ENCODE measurements at places on chromosomes 3 and 15.
A peak's percentile ranks its signal among the peaks of the same experiment; 100 is the strongest.

DNA sequence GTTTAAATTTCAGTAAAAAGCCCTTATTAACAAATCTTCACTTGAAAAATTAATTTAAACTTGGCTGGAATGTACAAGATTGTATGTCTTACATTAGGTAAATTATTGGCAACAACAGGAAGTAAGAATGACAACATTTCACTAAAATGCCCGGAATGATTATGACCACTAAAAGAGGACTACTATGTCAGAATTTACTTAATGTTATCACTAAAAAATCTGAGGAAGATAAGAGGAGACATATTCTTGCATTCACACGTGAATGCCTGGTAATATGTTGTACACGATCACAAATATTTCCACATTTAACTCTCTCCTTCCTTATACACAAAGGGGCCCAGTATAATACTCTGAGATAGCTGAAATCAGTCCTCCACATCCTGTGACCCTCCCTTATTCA, 29.7 kb downstream of the VGLL3 start:
- no peaks in the 10 kb centered on the region for H3K36me3 ChIP-seq
- no peaks in the 10 kb centered on the region for H3K4me1 ChIP-seq
- H3K4me3 ChIP-seq: no peak overlapping the region
- H3K27ac ChIP-seq: no peak overlapping the region
- H3K27me3 ChIP-seq: no peaks in the 10 kb centered on the region

DNA sequence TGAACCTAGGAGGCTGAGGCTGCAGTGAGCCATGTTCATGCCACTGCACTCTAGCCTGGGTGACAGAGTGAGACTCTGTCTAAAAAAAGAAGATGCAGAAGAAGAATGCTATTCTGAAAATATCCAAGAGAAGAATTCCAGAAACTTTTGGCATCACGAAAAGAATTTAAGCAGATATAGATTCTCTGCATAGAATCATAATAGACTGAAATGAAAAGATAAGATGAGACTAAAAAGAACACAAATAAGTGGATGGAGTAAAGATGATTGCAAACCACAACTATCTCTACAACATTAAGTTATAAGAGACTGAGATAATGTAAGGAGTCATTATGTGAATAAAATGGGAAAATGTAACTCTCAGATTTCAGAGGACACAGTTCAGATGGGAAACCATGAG, 140.7 kb upstream of the TMC3 start:
- DNase-seq: no peak
- no peaks in the 10 kb centered on the region for H3K36me3 ChIP-seq
- H3K27ac ChIP-seq: no peak overlapping the region

DNA sequence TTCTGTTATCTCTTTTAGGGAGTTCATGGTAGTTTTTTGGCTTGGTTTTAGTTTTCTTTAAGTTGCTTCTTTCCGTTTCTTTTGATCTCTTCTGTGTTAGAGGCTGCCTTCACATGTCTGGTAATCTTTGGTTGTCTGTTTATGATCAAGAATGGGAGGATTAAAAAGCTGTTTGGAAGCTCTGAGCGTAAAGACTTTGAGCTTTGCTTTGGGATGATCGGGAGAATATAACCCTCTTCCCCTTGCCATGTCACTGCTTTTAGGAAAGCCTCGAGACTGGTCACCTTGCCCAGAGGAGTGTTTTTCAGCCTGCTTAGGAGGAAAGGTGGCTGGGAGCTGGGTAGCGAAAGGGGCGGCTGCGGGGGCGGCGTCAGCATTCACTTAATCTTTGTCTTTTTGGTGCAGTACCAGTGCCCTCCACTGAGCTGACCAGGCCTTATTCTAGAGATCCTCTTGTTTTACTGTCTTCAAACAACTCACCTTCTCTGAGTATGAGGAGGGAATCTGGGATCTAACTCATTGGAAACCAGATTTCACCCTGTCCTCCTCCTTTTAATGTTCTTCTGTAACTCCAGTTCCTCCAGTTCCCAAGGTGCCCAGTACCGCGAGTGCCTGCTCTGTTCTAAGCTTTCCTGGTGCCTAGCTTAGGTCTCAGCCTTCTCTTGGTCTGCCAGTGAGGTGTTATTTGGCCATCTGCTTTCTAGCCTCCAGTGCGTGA, 15.5 kb downstream of the TATDN2 start:
- H3K27me3 ChIP-seq: no peaks in the 10 kb centered on the region
- DNase-seq: peak; percentile 44
- peaks cover 12% of the 10 kb centered on the region for H3K4me1 ChIP-seq
- H3K27ac ChIP-seq: peak overlapping the region; percentile 69
- H3K36me3 ChIP-seq: peaks cover 19% of the 10 kb centered on the region

DNA sequence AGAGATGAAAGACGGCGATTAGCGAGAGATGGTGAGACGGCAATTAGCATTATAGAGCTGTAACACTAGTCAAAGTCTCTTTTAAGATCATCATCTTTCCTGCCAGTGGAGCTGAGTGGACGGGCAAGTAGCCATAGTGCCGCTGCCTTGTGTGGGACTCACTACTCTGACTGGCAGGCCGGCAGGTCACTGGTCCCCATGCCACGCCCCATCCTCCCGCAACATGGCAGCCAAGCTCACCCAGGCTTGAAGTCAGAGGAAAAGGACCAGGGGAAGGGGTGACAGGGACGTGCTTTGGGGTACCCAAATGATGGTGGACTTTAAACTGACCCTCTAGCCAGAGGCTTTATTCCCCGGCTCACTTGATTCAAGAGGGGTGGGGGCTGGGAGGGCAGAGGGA, 44.6 kb upstream of the COL6A5 start:
- H3K27me3 ChIP-seq: no peaks in the 10 kb centered on the region
- no peak for DNase-seq
- no peak overlapping the region for H3K27ac ChIP-seq
- H3K36me3 ChIP-seq: no peaks in the 10 kb centered on the region
- H3K4me1 ChIP-seq: no peaks in the 10 kb centered on the region

GRCh38 chr15:41417418-41418195, 712 bp downstream of the RTF1 start:
- no peaks in the 10 kb centered on the region for H3K36me3 ChIP-seq
- H3K4me3 ChIP-seq: peak overlapping the region; percentile 78
- no peaks in the 10 kb centered on the region for H3K27me3 ChIP-seq

- no peak for DNase-seq
- peak overlapping the region; percentile 83 for H3K27ac ChIP-seq
- no peaks in the 10 kb centered on the region for H3K27me3 ChIP-seq
- peaks cover 28% of the 10 kb centered on the region for H3K4me1 ChIP-seq
Measured at GRCh38 chr15:72375501-72375845, 341 bp downstream of the HEXA start.

- H3K36me3 ChIP-seq: no peaks in the 10 kb centered on the region
- DNase-seq: no peak
- H3K4me3 ChIP-seq: no peak overlapping the region
- H3K27ac ChIP-seq: no peak overlapping the region
- H3K27me3 ChIP-seq: no peaks in the 10 kb centered on the region
- no peaks in the 10 kb centered on the region for H3K4me1 ChIP-seq
Measured at GRCh38 chr3:118531816-118532215, 502.8 kb downstream of the IGSF11 start.

GRCh38 chr3:19348941-19349564, 200.7 kb downstream of the KCNH8 start:
- no peaks in the 10 kb centered on the region for H3K4me1 ChIP-seq
- no peaks in the 10 kb centered on the region for H3K36me3 ChIP-seq
- H3K27me3 ChIP-seq: no peaks in the 10 kb centered on the region
- no peak overlapping the region for H3K27ac ChIP-seq
- DNase-seq: no peak

- H3K4me1 ChIP-seq: no peaks in the 10 kb centered on the region
- peaks cover 13% of the 10 kb centered on the region for H3K36me3 ChIP-seq
- H3K27me3 ChIP-seq: no peaks in the 10 kb centered on the region
- no peak overlapping the region for H3K4me3 ChIP-seq
- H3K27ac ChIP-seq: no peak overlapping the region
Measured at GRCh38 chr15:80967451-80967850, 22.2 kb downstream of the MESD start.

- no peaks in the 10 kb centered on the region for H3K27me3 ChIP-seq
- H3K4me1 ChIP-seq: peaks cover 11% of the 10 kb centered on the region
- H3K36me3 ChIP-seq: peaks cover 49% of the 10 kb centered on the region
- DNase-seq: no peak
Measured at GRCh38 chr15:101272584-101272983, 4.7 kb downstream of the SELENOS start.

DNA sequence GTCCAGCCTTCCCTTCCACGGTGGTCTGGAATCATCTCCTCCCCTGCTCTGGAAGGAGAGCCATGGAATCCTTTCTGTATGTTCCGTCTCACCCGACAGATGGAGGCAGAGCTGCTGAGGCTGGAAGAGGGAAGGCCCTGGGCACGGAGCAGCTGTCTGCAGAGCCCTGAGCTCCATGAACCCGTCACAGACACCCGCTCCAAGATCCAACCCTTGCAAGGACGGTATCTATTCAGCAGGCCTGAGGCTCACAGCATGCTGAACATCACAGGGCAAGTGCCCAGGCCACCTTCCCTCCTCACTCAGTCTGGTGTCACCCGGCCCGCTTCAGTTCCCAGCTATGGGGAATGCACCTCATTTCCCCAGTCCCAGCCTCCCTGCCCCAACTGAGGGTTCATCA, 103.9 kb downstream of the LRIG1 start:
- no peak overlapping the region for H3K27ac ChIP-seq
- H3K4me1 ChIP-seq: peaks cover 22% of the 10 kb centered on the region
- no peak overlapping the region for H3K4me3 ChIP-seq
- peaks cover 38% of the 10 kb centered on the region for H3K36me3 ChIP-seq
- H3K27me3 ChIP-seq: no peaks in the 10 kb centered on the region
- no peak for DNase-seq

DNA sequence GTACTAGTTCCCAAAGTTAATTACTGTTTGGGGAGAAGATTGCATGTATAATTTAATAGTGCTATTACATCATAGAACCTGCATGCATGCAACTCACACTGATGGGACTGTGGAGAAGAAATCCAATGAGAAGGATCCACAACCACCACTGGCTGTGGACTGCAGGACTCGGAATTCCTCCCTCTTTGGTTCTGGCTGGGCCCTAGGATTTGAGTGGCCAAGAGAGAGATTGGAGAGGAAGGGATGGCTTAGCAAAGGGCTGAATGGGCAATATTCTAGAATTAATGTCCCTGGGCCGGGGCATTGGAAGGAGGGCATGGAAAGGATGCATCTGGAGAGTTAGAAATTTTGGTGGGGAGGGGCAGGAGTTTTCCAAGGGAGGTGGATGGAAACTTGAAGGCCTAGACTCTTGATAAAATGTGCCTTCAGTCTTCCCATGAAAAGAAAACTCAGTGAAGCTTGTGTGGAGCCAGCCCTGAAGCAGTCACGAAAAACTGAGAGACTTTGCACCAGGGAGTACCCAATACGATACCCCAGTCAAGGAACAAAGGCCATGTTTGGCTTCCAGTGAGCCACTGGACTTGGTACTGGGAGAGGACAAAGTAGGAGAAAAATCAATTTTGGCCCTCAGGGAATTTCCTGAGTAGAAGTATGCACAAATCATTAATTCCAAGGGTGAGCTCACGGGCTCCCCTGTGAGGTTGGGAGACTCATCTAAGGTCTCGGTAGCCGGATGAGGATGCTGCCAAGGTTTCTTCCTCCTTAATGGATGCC, 31.4 kb upstream of the TPM1 start:
- no peaks in the 10 kb centered on the region for H3K4me1 ChIP-seq
- no peak overlapping the region for H3K4me3 ChIP-seq
- no peak overlapping the region for H3K27ac ChIP-seq
- no peaks in the 10 kb centered on the region for H3K27me3 ChIP-seq
- no peaks in the 10 kb centered on the region for H3K36me3 ChIP-seq

GRCh38 chr3:127385540-127385870, 97.7 kb upstream of the PRR20G start:
- no peaks in the 10 kb centered on the region for H3K4me1 ChIP-seq
- no peaks in the 10 kb centered on the region for H3K27me3 ChIP-seq
- no peak overlapping the region for H3K27ac ChIP-seq
- no peak overlapping the region for H3K4me3 ChIP-seq
- no peaks in the 10 kb centered on the region for H3K36me3 ChIP-seq
- DNase-seq: no peak

DNA sequence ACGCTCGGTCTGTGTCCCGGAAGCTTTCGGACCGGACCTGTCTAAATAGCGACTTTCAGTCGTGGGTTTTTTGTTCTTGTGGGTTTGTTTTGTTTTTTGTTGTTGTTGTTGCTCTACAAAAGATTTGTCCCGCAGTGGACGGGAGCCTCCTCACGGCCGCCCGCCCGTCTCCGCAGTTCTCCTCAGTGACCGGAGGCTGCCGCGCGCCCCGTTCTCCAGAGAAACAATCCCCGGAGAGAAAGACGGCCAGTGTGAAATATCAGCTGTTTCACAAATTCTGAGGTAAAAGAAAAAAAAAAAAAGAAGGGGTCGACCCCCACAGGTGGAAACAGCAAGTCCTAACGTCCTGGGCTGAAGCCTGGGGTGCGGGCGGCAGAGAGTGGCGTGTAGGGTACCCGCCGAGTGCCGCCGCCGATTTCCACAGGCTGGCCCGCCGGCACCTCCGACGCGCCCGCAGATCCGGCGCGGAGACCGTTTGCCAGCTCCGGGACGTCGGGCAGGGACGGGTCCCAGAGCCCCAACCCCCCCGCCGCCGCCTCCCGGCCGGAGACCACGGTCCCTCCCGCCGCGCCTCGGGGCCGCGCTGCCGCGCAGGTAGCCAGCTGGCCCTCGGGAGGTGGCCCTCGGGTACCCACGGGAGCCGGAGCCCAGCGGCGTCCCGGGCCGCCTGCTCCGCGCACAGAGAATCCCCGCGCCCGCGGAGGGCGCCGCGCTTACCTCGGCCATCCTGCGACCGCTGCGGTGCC, 478 bp downstream of the BNC1 start:
- no peaks in the 10 kb centered on the region for H3K36me3 ChIP-seq
- H3K27ac ChIP-seq: no peak overlapping the region
- no peak for DNase-seq
- peaks cover 6% of the 10 kb centered on the region for H3K4me1 ChIP-seq
- no peak overlapping the region for H3K4me3 ChIP-seq

DNA sequence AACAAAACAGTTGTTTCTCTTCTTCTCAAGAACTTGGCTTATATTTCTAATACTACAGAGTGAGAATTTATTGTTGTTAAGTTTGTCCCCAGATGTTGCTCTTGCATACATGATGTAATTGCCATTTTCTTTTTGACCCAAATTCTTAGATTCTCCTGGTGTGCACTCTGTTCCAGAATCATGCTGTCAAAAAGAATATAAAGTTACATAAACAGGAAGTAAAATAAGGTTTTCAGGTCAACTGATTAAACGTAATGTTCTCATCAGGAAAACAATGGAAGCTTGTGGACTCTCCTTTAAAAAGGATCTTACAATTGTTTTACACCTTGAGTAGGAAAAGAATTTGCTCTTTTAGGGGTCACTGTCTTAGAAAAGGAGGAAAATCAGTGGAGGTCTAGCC, 121.8 kb downstream of the ADAM10 start:
- no peak for DNase-seq
- H3K4me1 ChIP-seq: peaks cover 16% of the 10 kb centered on the region
- peak overlapping the region; percentile 79 for H3K27ac ChIP-seq
- no peaks in the 10 kb centered on the region for H3K36me3 ChIP-seq
- H3K4me3 ChIP-seq: peak overlapping the region; percentile 51

GRCh38 chr3:168876346-168877035, 780.8 kb upstream of the GOLIM4 start:
- no peak overlapping the region for H3K27ac ChIP-seq
- no peak overlapping the region for H3K4me3 ChIP-seq
- DNase-seq: no peak
- no peaks in the 10 kb centered on the region for H3K27me3 ChIP-seq
- no peaks in the 10 kb centered on the region for H3K4me1 ChIP-seq
- no peaks in the 10 kb centered on the region for H3K36me3 ChIP-seq

- no peak overlapping the region for H3K27ac ChIP-seq
- no peak overlapping the region for H3K4me3 ChIP-seq
- no peaks in the 10 kb centered on the region for H3K36me3 ChIP-seq
- no peak for DNase-seq
- H3K4me1 ChIP-seq: no peaks in the 10 kb centered on the region
Measured at GRCh38 chr3:31892500-31892899, 88.6 kb downstream of the OSBPL10 start.

GRCh38 chr15:36832774-36833463, 253.5 kb downstream of the CDIN1 start:
- H3K4me1 ChIP-seq: no peaks in the 10 kb centered on the region
- H3K27me3 ChIP-seq: no peaks in the 10 kb centered on the region
- no peaks in the 10 kb centered on the region for H3K36me3 ChIP-seq
- no peak for DNase-seq
